Activated CD4-positive, alpha-beta T cell treated with anti-CD3 and anti-CD28 coated beads for 48 hours (primary cell): ENCODE measurements at places on chromosomes 6 and 20.

DNA sequence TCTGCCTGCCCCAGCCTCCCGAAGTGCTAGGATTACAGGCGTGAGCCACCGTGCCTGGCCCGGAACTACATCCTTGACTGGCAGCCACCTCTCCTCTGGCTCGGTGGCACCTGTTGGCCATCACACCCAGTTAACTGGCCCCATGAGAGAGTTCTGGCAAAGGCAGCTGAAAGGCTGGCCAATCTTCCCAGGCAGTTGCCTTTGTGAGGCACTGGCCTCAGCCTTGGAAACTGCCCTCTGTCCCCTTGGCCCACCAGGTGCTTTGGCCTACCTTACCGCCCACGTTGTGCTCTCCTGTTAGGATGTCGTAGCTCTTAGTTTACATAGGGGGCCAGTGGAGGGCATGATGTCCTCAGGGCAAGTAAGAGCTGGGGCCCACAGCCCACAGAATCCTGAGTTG is 9.6 kb upstream of the MANBAL start:
- no peak for DNase-seq

DNA sequence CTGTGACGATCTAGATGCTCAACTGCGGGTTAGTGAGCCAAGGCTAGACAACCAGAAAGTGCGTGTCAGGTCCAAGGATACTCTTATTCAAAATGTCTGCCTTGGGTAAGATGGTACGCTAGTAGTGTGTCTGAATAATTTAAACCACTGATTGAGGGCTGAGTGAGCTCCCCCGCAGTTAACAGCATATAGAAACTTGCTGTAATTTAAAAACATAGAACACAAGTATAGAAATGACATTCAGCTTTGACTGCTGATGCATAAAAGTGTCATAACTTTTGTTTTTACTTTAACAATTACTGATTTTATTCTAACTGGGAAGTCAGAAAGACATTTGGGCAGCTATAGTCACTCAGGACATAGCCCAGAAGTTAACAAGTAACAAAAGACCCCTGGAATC is 45.6 kb upstream of the SLC22A1 start:
- no peak for DNase-seq

DNA sequence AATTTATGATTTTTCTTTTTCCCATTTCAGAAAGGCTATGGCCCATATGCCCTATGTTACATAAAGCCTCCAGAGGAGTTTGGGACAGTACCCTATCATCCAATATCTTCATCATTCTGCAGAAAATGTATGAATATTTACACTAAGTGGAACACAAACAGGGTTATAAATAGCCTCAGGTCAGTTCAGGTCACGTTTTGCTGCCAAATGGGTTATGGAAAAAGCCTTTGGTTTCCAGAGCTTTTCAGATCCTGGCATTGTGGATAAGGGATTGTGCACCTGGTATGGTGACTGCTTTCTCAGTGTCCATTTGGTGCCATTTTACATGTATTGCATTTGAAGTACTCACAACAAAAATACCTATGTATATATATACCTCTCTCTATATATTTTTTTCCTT is 29.4 kb downstream of the UTRN start:
- no peak for DNase-seq

DNA sequence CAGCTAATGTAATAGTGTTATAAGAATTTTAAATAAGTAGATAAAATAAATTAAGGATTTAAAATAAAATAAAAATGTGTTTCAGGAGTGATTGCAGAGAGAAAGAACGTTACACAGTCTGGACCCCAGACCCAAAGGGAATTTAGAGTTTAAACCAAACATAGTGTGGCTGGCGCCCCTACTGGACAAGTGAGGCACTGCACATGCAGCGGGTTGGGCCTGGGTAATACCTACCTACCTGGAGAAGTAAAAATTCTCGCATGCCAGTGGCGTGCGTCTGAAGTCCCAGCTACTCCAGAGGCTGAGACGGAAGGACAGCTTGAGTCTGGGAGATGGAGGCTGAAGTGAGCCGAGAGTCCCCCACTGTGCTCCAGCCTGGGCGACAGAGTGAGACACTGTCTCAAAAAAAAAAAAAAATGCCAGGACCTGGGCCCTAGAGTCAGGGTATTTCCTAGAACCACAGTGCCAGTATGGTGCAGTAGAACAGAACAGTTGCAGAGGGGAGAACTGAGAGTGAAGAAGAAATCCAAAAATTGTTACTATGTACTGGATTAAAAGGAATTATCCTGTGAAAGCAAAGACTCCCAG is 71.4 kb upstream of the TCF21 start:
- peak; percentile 74 for DNase-seq

DNA sequence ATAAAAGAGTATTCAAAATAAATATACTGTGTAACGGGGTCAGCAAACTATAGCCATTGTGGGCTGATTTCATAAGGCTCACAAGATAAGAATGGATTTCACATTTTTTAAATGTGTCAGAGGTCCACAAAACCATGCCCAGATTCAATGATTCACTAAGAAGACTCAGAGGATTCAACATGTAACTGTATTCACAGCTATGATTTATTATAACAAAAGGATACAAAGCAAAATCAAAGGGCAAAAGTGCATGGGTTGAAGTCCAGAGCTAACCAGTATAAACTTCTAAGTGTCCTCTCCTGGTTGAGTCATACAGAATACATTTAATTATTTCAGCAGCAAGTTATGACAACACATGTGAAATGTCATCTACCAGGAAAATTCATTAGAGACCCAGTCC is 49.2 kb downstream of the TBC1D32 start:
- no peak for DNase-seq

DNA sequence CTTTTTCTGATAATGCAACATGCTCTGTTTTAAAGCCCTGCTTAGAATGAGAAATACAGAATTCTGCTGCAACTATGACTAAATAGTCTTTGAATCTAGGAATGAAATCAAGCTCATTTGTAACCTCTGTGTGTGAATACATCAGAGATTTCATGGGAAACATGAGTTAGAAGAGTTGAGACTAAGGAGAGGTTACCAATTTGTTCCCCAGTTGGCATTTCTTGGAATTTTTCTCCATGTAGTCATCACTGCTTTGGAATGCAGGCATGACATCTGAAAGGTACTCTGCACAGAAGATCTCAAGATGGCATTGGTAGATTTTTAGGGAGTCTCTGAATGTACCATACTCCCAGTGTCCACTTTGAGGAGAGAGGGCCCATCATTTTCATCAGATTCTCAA is 237.2 kb downstream of the TFAP2A start:
- DNase-seq, result no peak

- no peak for DNase-seq
These were observed 932.1 kb downstream of the EYS start for GRCh38 chr6:64774881-64775280.

DNA sequence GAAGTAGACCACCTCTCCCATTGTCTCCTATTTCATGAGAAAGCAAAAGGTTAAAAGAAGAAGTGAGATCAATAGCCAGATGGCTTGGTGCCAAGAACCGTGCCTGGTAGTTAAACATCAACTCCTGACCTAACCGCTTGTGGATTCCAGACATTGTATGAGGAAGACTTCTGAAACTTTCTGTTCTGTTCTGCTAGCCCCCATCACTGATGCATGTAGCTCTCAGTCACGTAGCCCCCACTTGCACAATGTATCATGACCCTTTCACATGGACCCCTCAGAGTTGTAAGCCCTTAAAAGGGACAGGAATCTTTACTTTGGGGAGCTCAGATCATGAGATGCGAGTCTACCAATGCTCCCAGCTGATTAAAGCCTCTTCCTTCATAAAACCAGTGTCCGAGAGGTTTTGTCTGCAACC is 301.2 kb downstream of the RNGTT start:
- no peak for DNase-seq

DNA sequence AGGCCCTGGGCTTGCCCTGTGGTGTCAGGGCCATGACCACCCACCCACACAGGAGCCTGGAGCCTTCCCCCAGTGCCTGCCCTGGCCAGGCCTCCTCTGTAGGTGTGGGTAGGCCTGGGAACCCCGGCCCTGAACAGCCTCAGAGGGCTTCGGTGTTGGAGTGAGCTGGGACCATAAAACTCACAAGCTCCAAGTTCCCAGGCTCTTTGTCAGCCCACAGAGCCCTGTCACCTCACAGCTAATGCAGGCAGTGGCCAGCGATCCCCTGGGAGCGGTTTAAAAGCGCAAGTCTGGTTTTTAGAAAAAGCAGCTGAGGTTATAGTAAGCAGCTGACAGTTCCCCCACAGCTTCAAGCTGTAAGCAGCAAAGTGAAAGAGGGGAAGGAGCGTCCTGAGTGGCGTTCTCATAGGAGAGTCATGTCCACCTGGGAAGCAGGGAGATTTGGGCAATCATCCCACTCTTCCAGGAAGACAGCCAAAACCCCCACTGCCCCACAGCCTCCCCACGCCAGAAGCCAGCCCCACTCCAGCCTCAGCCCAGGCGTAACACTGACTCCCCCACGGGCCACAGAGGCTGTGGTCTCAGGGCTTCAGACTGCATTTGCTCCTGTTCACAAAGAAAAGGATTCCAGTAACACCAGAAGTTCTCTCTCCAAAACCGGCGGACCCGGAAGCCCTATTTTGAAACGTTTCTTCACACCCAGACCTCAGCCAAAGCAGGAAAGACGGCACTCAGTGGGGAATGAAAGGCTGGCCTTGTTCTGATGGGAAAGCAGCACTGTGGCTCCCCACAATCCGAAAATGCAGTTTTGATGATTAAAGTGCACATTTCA is 34.3 kb upstream of the FOXC1 start:
- DNase-seq, result no peak

- no peak for DNase-seq
These were observed 25.1 kb downstream of the ZC3H12D start for GRCh38 chr6:149459761-149460160.

DNA sequence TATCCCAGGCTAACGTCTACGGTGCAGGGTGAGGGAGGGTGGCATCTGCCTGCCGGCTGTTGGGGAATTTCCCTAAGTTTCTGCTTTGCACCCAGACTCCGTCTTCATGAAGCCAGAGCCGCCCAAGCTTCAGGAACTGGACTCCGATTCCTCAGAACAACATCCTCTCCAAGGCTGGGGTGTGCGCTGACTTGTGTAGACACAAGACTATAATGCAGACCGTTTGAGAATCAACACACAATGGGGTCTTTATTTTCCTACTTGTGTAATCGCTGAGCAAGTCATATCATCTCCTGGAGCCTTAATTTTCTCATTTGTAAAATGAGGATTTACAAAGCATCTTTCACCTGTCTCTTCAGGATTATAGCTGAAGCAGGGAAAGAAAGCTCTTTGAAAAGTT is 160.5 kb upstream of the AGPAT4 start:
- no peak for DNase-seq

- DNase-seq, result peak; percentile 70
These were observed 108.7 kb downstream of the FYN start for GRCh38 chr6:111764238-111765175.

GRCh38 chr6:97470322-97470721 is 187.3 kb upstream of the MMS22L start:
- no peak for DNase-seq

- DNase-seq, result no peak
These were observed 26.0 kb upstream of the PPP1R16B start for GRCh38 chr20:38779247-38780097.

GRCh38 chr6:90025523-90026061 is 131.3 kb downstream of the GJA10 start:
- DNase-seq, result peak; percentile 70

DNA sequence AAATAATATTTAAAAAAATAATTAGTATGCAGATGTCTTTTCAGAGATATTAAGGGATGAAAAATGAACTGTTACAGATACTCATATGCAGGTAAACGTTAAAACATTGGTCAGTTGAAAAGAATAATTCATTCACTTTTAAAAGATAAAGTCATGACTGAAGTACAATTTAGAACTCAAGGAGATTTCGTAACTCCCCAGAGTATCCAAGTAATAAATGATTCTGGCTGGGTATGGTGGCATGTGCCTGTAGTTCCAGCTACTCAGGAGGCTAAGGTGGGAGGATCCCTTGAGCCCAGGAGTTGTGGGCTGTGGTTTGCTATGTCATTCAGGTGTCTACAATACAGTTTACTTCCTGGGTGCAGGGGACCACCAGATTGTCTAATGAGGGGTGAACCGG is 122.3 kb upstream of the TMEM181 start:
- no peak for DNase-seq

GRCh38 chr20:1619861-1620444 is at the start of gene SIRPB1:
Gene SIRPB1, minus strand, starts transcription at chr20:1620009. Its CDS starts 65 bp downstream, at chr20:1619944.
- DNase-seq, result no peak

DNA sequence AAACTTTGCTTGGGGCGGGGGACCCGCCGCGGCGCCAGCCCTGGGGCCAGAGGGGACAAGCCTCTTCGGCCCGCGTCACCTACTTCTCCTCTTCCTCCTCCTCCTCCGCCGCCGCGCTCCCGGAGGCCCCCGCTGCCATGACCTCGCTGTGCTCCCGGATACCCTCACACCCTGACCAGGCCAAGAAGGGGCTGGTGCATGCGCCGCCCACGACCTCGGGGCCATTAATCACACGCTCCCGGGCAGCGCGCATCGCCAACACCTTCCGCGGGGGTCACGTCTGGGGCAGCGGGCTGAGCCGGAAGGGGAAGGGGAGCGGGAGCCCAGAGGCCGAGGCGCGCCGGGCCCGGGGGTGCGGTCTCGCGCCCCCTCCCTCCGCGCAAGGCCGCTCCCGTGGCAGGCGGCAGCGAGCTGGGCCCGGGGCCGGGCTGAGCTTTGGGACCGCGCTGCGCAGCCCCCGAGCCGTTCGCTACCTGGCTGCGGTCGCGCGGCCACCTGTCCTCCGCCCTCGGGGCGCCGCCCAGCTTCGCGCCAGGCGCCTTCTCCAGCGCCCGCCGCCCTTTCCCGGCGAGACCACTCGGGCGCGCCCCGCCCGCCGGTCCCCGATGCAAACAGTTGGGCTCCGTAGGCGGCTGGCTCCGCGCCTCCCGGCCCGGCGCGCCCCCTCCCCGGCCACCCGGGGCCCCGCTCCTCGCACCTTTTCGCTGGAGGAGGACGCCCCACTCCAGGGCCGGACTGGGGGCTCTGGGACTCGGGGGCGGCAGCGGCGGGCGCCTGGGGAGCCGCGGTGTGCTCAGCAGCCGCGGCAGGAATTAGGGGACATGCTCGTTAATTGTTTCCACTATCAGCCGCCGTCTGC is 575 bp upstream of the CNR1 start:
- DNase-seq, result no peak

DNA sequence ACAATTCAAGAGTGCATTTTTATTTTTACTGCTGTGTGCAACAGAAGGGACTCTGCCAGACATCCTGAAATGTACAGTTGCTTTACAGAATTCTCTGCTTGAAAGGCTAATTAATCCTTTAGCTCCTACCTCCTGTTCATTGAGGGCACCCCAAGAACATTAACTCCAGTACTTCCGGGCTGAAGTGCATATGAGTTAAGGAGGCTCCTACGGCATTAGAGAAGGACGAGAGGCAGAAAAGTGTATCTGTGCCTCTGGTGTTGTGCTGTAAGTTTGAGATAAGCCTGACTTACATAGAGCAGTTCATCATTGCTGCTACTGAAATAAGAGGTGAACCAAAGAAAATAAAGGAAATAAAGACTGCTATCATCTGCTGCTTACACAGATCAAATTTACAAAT is 609.3 kb upstream of the ADGRB3 start:
- DNase-seq, result no peak

DNA sequence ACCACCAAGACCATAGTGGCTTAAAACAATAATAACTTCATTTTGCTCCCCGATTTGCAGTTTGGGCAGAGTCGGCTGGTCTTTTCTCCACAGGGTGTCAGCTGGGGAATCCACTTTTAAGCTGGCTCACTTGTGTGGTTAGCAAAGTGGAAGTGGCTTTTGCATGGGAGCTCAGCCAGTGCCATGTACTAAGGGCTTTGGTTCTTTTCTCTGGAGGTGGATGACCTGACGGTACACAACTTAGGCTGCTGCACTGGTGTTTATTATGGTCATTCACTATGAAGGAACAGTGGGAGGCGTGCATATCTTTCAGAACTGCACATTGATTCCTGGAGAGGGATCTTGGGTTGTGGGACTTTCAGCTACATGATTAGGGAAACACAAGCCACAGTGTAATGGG is 141.0 kb downstream of the OR2B2 start:
- DNase-seq, result no peak
